ENCODE measurements at places on chromosomes 7 and 10.

DNA sequence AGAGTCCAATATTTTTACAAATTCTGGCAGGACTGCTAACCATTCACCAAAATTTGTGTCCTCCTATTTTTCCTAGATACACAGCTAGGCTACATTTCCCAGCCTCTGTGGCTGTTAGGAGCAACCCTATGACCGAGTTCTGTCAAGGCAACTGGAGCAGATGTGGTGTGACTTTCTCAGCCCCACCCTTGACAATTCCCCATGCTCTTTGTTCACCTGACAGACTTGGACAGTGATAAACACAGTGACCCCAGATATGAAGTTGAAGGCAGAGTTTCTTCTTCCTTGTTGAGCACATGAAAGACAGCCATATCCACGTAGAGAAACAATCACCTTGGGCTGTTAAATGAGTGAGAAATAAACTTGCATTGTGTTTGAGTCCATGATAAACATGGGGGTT lies 1162.1 kb downstream of the SORCS3 start:
- DNase-seq: no peak

DNA sequence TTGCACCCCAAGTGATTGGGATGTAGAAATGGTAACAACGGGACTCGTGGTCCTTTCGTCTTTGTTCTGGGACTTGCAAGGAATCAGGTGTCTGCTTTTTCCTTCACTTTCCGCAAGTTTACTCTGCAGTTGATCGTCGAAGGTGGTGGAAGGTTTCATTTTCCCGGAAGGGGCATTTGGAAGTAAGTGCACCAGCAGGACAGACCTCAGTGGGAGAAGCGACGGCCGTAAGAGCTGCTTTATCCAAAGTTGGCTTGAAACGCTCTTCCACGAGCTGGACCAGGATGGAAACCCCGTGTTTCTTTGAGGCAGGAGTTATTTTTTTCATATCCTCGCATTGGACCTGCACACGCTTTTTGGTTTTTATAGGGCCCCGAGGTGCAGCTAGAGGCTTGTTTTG lies 1.2 kb downstream of the BRI3 start:
- no peak for DNase-seq

- DNase-seq: no peak
These were observed 757 bp upstream of the PALS2 start for GRCh38 chr7:24572393-24572996.

DNA sequence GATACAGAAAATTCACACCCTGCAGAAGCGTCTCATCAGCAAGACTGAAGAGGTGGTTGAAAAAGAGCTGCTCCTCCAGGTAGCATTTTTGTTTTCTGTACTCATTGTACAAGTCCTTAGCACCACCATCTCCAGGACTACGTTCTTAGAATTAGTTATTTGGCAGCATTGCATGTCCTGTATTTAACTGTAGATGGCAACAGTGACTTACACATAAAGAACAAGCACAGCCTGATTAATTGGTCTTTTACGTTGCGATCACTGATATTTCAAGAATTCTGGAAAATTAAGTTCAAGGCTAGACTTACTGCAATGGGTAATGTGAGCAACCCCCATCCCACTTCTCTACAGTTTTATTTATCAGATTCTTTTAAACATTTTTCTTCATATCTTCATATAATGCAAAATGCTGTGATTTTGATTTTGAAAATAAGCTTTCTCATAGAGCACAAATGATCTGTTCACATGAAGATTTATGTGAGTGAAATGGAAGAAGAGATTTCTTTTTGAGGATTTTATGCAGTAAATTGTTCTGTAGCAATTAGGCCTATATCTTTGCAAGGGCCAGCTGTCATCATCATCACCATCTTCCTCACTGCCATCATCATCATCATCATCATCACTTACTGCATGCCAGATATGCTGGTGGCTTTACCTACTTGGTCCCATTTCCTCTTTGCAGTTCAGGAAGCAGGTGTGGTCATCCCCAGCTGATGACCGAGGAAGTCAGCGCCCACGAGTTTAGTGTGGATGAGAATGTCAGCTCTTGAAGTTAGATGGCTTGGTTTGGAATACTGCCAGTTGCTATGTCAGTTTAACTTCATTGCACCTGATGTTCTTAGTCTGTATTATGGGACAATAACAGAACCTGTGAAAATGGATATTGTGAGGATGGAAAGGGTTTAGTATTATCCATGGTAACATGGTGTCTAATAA lies 53.4 kb downstream of the CFAP58 start:
- DNase-seq: no peak

Data from stimulated activated CD4-positive, alpha-beta T cell treated with anti-CD3 and anti-CD28 coated beads, Interleukin-1b, Interleukin-23, amount 100 ng/mL, for 1 hour (primary cell).